Left renal cortex interstitium (tissue), 4 donors: ENCODE measurements at places on chromosomes 4 and X. TPM values are rescaled to one million over a fixed set of nuclear protein-coding genes. Genes with fewer than 3 reads are reported as not detected.

DNA sequence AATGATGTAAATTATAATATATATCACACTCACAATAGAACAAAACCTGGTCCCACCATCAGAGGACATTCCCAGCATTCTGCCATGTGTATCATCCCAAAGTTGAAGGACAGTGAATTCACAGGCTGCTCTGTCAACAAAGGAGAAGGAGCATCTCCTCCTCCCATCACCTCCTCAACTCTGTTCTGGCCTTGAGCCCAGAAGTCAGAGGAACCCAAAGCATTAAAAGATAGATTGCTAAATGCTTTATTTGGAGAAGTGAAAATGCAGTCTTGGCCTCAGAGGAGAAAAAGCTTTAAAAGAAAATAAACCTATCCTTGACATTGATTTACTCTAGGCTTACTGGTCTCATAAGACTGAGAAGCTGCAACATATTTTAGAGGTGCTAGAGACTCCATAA is 268.8 kb upstream of the RASGEF1B start:
- DNase-seq, result no peak

GRCh38 chr4:110770353-110770752 is 147.5 kb upstream of the PITX2 start:
- no peak for DNase-seq

- DNase-seq, result no peak
Observed at GRCh38 chr4:86096373-86096772, 263.5 kb downstream of the MAPK10 start.

- DNase-seq, result no peak
Observed at GRCh38 chr4:12472087-12472486, 1012.1 kb downstream of the RAB28 start.

GRCh38 chr4:74235135-74235534 is 73.1 kb upstream of the EPGN start:
- no peak for DNase-seq

GRCh38 chr4:121980643-121981042 is 28.8 kb upstream of the TRPC3 start:
- no peak for DNase-seq

Gene C1QTNF7
- polyA plus RNA-seq, result 25.6 TPM

GRCh38 chrX:15739886-15740285 is 1.8 kb downstream of the CA5B start:
- DNase-seq, result no peak

Gene PCDH19
- 1.8 TPM for polyA plus RNA-seq

GRCh38 chr4:183905593-183906488 is 734 bp downstream of the STOX2 start:
- no peak for DNase-seq
